NCI-H146 (cell line): ENCODE measurements at places on chromosomes 1 and 21.
A peak's percentile ranks its signal among the peaks of the same experiment; 100 is the strongest.

DNA sequence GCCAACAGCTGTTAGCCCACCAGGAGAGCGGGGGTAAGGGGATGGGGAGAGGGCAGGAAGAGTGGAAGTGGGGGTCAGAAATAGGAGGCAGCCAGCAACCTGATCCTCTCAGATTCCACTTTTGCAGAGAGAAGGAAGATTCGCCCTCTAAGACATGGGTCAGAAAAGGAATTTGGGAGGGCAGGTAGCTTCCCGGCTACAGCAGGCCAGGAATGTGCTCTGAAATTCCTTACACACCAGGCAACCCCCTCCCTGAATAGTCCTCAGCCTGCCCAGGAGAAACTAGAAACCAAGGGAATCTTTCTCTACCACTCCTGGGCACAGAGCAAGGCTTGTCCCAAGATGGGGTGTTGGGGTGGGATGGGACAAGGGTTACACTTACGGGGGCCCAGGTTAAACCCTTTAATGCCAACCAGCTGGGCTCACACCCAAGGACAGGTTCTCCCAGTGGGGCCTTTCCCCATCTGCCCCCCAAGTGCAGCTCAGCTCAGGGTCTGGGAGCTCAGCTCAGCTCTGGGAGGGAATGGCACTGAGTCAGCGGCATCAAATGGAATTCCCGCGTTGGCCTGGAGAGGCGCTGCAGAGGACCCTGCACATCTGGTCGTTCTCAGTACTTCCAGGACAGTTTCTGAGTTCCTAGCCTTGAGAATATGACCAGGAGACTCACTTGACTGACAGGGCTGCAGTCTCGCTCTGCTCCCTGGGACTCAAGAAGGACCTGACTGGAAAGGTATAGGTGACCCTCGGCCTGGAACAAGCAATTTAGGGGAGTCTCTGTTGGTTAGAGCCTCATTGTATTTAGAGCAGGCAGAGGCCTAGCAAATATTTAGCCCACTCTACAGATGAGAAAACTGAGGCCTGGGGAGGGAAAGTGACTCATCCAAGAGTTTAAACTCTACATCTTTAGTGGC is 761 bp downstream of the TNNT2 start:
- DNase-seq, result no peak

DNA sequence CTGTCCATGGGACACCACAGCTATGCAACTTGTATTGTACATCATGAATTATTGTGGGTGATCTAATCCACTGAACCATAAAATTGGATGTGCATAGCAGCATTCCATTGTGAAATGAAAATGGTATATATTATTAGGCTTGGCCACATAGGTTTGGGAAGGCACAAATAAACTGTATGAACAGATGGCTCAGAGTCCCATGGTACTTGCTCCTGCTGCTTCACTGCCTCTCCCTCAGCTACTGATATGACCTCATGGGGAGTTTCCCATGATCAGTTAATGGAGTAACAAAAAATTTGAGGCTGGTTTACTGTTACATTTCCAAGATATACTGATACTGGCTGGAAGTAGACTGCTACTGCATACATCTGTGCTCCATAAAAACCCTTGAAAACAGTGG is 152.7 kb upstream of the NEGR1 start:
- no peak for DNase-seq

DNA sequence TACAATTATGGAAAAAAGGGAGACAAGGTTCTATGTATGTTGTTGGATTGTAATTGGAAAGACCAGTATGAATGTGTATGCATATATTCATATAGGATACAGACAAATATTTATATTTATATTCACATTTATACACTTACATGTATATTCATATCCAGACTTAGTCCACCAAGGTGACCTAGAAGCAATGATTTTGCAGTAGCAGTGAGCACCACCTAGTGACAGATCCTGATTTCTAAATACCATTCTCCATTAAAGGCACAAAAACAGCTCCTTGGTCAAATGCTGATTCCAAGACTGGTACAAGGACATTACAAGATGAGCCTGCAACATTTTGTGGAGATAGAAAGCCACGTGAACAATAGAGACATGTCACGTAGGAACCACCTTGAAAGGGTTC is 153.4 kb downstream of the SDCCAG8 start:
- no peak for DNase-seq

- no peak for DNase-seq
Measured at GRCh38 chr1:209869291-209870149, 41.7 kb downstream of the UTP25 start.

DNA sequence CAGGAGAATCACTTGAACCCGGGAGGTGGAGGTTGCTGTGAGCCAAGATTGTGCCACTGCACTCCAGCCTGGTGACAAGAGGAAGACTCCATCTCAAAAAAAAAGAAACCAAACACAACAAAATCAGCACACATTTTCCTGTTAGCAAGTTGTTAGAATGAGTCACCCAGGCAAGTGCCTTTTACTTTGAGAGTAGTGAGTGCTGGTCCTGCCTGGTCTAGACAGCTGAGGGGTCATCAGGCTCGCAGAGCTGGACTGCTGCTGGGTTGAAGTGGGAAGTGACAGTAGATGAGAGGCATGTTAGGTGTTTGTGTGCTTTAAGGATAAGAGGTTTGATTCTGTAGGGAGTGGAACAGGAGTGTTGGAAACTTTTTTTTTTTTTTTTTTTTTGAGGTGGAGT is 31.9 kb downstream of the GNPAT start:
- no peak for DNase-seq

- peak; percentile 90 for DNase-seq
Measured at GRCh38 chr1:234543442-234544086, 64.6 kb upstream of the TARBP1 start.

DNA sequence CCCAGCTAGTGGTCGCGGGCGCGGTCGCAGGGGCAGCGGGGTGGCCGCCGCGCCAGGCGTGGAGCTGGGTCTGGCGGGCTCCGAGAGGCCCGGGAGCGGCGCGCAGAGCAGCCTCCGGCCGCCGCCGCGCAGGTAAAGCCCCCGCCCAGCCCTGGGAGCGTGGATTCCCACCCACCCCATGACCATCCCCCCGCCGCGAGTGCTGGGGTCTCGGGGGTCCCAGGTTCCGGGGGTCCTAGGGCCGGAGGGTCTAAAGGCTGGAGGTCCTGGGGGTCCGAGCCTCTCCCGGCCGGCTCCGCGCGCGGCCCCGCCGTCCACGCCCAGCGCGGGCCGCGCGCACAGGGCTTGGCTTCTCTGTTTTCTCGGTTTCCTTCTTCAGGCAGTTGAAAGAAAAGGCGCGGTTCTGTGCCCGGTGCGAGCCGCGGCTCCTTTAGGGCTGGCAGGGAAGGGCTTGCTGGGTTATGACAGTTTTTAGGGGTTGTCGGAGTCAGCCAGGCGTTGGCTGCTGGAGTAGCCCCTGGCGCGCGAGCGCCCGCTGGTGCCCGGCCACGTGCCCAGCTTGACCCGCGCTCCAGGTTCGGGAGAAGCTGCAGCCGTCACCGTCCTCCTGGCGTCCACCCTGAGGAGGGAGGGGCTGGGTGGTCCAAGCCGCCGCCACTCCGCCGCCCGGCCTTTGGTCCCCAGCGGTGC is 359 bp downstream of the LRRC3 start:
- DNase-seq, result peak; percentile 29

DNA sequence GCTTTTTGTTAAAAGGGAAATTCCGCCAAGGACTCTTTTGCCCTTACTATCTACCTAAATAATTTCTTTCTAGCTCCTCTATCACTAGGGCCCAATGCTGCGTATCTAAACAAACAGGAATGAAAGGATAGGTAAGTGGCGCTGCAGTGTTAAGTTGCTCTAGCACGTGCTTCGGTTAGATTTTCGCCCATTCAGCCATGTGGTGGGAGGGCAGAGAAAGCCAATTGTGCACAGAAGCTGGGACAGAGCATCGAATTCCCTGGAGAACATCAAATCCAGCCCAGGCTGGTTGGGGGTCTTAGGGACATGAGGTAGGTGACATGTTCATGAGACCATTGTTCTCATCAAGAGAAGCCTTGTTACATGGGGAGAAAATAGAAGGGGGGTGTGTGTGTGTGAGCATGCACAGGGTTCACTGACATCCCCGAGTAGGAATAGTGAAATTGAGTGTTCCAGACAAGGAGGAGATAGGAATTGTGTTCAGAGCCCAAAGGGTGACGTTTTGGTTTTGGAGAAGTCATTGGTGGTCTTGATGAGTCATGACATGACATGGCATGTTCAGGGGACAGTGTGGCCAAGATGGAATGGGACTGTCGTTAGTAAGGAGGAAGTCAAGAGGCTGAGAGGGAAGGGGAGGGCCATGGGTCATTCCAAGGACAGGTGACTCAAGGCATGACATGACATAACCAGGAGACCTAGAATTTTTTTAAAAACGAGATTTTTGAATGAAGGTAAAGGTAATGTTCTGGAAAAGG is 107.1 kb downstream of the TLR5 start:
- DNase-seq, result no peak

GRCh38 chr1:245648749-245649522 is 494.2 kb downstream of the KIF26B start:
- DNase-seq, result peak; percentile 13

DNA sequence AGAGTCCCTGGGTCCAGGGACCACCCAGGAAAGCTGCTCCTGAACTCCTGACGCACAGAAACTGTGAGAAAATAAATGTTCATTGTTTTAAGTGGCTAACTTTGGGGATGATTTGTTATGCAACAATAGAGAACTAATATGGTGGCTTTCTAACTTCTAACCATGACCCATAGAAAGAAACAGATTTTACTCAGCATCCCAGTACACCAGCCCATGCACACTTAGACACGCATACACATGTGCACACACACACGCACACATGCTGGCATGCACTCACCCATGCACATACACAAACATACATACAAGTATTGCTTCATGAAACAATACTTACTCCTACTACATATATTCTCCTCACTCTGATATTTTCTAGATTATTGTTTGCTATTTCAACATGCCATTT is 57.1 kb downstream of the NID1 start:
- DNase-seq, result no peak

DNA sequence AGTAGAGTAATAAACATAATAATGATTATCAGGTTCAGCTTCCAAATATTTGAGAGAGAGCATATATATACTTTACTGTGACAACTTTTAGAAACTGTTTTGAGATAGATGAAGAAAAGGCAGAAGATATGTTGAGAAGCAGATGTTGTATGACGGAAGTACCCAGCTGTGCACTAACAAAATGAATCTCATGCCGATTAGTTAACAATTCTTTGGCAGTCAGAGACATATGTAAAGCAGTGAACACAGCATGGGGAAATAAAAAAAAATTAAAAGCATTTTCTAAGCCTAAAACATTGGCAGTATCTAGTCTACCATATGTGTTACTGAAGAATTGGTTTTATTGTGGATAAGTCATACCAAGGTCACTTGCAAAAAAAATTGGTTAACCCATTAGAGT is 51.8 kb downstream of the MAGI3 start:
- no peak for DNase-seq

- no peak for DNase-seq
Measured at GRCh38 chr1:235325854-235326253, 2.1 kb downstream of the ARID4B start.

GRCh38 chr21:20276377-20276776 is 721.8 kb upstream of the NCAM2 start:
- no peak for DNase-seq

DNA sequence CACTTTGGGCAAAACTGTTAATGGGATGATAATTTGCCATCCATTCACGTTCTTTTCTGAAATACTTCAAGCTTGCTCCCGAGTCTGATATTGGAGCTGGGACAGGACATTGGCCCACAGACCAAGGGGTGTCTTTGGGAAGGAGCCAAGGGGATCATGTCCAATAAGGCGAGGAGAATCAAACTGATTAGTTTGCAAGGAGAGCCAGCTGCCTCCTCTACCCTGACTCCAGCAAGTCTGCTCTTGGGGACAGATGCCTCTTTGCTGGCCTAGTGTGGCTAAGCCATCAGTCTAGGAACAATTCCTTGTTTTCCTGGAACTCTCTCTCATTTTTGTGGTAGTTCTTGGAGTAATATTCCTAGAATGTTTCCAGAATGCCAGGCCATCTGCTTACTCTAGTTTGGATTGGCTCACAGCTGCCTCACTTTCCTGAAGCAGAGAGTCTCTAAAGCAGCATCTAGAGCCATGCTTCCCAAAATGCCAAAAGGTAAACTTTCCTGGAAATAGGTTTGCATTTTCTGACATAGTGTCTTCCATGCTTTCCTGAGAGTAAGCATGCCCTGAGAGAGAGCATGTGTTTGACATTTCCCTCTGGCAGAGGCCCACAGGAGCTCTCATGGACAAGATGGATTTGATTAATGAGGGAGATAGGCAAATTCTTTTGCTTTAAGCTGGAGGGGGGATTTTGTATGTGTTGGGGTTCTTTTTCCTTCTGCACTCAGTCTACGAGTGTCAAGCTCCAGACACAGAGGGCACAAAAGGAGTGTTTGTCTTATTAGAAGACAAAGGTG is 145.6 kb downstream of the GDAP2 start:
- no peak for DNase-seq

GRCh38 chr1:150562446-150563339 is 13.5 kb downstream of the ADAMTSL4 start:
- DNase-seq, result no peak

GRCh38 chr1:229209816-229210215 is 61.1 kb upstream of the RAB4A start:
- DNase-seq, result no peak

DNA sequence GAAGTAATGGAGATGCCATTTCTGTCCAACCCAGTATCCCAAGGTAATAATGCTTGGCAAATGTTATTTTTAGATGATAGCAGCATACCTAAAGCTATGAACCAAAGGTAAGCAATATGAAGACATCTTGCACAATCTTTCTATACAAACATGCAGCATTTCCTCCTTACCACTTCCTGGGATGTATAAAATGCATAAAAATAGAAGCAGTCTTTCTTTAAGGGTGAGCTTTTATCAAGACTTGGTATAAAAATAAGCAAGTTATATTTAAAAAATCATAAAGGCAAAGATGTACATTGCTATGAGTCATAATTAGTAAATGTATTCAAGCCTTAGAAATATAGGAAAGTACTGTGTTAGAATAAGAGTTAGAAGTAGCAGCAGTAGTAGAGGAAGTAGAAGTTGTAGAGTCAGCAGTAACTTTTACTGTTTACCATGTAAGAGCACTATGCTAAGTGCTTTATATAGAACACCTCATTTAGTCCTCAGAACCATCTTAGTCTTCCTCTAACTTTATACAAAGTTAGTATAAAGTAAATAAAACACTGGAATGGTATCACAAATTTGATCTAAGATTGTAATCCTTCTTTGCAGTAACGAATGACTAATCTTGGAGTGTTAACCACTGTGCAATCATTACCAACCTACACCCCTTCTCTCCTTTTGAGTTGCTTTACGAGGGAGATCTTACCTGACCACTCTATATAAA is 371.3 kb downstream of the VAV3 start:
- no peak for DNase-seq

DNA sequence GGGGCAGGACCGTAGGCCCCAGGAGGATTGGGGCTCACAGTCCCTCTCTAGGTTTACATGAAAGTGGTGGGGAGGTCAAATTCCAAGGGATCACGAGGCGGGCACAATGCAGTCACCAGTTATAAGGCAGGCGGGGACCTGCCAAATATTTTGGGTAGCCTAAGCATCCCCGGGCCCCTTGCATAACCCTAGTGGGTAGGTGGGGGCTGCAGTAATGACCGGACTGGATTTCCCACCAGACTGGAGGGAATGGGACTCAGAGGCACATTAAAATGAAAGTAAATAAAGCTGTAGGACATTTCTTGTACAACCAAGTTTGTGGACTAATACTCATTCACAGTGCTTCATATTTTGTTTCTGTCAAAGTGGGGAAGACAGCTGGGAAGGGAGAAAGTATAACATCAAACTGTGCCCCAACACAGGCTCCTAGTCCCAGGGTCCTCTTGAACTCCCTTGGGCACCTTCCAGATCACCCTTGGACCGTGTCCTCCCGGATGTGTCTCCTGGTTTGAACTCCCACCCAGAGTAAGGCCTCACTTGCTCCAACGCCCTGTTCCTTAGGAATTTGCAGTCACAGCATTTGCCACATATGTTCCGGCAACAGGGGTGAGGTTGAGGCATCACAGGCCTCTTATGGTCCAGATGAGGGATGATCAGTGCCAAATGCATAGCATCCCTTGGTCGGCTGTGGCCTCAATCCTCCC is 28.4 kb upstream of the KIAA0040 start:
- DNase-seq, result no peak
